ENCODE measurements at places on chromosomes 2 and 18. TPM values are rescaled to one million over a fixed set of nuclear protein-coding genes. Genes with fewer than 3 reads are reported as not detected.

The M1AP gene
- total RNA-seq: not detected

The VAMP5 gene
- 60.0 TPM for total RNA-seq

The RESP18 gene
- total RNA-seq: not detected

DNA sequence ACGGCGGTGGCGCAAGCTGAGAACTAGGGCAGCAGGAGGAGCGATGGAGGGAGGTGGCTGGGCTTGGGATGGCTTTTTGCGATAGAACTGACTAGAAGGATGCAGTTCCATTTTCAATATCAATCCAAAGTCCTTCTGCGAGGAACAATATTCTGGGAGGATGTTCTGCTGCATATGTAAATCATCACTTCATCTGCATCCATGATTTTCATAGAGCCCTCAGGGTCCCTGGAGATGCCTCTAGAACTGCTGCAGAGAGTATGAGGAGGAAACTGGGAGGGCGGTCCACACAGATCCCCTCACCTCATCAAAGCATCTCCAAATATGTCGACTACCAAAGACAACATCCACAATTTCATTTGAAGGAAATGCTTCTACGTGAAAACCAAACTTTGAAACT is 20.8 kb downstream of the CACNB4 start:
- DNase-seq: no peak

The ELOA2 gene
- not detected for total RNA-seq
